Placental pericyte (primary cell): ENCODE measurements at places on chromosomes 11 and 22. TPM values are rescaled to one million over a fixed set of nuclear protein-coding genes. Genes with fewer than 3 reads are reported as not detected.

The VPS26B gene
- 52.3 and 54.3 TPM in 2 replicates for total RNA-seq

The KCNQ1 gene
- not detected in 2 replicates for total RNA-seq

The APOL5 gene
- not detected in 2 replicates for total RNA-seq

The CYB5R2 gene
- 16.4 and 19.6 TPM in 2 replicates for total RNA-seq

The CHRM4 gene
- not detected in 2 replicates for total RNA-seq

The FIBIN gene
- 119 and 195 TPM in 2 replicates for total RNA-seq

The EHF gene
- total RNA-seq, result 0.29 and 2.8 TPM in 2 replicates

The ALDH3B1 gene
- 22.0 and 78.8 TPM in 2 replicates for total RNA-seq

The PKDREJ gene
- total RNA-seq, result not detected in 2 replicates

The HEPN1 gene
- not detected in 2 replicates for total RNA-seq

The FGF4 gene
- not detected in 2 replicates for total RNA-seq

The MMP8 gene
- 0.14 TPM in 1 of 2 replicates, not detected in the other for total RNA-seq

The FKBP2 gene
- 35.2 and 94.5 TPM in 2 replicates for total RNA-seq
